ENCODE measurements at places on chromosomes 16 and 17. TPM values are rescaled to one million over a fixed set of nuclear protein-coding genes. Genes with fewer than 3 reads are reported as not detected.

DNA sequence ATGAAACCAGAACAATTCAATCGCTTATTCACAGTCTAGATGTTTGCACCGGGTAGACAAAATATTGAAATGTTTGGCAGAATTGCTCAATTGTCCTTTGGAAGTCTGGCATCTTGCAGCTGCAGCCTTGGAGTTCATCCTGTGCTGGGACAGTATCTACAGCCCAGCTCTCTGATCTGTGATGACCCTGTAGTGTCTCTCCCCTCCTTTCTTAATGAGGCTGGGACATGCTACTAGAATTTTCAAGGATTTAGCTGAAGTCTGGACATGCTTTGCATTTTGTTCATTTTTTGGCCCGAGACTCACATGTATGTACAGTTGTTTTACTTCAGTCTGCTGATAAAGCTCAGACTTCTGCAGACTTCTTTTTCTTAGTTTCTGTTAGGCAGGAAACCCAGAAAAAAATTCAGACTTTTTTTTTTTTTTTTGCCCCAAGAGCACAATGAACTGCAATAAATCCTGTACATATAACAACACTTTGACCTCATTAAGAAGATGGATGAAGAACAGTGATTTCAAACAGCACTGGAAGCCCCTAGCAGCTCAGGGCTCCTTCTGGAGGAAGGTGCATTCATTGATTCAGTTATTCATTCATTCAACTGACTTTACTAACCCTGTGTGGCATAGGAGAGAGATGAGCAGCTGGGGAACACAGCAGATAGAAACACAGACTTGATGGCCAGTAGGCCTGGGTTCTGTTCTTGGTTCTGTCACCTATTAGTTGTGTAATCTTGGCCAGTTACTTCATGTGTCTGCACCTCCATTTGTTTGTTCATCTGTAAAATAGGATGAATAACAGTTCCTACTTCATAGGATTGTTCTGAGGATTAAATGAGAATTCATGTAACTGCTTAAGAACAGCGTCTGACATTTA is 210.0 kb downstream of the MAP2K4 start:
- DNase-seq, result no peak

DNA sequence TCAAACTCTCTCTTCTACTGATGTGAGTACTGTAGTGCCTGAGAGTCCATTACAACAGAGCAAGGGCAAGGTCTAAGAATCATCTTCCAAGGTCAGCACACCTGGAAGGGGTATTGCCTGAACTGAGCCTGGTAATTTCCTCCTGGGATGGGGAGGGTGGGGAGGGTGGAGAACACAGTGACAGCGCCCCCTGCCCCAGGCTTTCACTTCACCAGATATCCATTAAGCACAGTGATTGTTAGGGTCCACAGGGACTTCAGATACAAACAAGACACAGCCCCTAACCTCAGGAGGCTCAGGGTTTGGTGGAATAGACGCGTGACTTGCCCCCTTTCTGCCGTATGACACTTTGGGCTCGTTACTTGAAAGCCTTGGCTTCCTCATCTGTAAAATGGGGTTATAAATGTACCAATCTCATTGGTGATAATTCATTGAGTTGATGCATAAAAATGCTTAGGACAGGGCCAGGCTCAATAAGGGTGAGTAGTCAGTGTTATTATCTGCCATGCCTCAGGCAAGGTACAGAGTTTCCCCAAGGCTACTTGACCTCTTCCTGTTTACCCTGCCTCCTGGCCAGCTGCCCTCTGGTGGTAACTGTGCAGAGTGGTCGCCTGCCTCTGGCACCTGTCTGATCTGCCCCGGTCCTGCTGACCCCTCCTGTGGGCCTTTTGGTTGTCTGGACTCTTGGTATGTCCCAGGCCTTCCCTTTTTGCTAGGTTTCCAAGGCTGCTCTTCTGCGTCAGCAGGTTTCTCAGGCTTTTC is 13.1 kb upstream of the BRD7 start:
- no peak for DNase-seq

- DNase-seq, result no peak
Measured at GRCh38 chr16:78230832-78231231, 131.4 kb downstream of the WWOX start.

GRCh38 chr17:63492940-63493339 is 16.1 kb downstream of the ACE start:
- no peak for DNase-seq

DNA sequence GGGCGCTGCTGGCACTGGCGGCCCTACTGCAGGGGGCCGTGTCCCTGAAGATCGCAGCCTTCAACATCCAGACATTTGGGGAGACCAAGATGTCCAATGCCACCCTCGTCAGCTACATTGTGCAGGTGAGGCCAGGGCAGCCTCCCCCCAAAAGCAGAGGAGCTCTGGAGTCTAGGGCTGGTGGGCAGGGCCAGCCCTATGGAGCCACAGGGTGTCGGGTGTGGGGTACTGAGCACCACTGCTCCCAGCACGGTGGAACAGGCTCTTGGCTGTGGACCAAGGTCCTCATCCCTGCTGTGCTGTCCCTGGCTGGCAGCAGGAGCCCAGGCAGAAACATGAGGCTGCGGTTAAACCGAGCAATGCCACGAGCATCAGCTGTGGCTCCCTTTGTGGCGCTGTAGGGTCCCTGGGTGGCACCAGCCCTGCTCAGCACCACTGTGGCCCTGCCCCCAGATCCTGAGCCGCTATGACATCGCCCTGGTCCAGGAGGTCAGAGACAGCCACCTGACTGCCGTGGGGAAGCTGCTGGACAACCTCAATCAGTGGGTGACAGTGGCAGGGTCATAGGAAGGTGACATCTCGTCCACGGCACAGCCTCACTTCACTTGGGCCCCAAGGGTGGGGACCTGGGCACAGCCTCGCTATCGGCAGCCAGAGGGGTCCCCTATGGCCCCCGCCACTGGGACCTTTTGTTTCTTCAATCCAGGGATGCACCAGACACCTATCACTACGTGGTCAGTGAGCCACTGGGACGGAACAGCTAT is 1.1 kb downstream of the DNASE1 start:
- no peak for DNase-seq

GRCh38 chr17:81166033-81166492 is at the start of gene AATK:
AATK (minus strand) TSS chr17:81166221; CDS start chr17:81165992, 229 bp downstream.
- no peak for DNase-seq

- no peak for DNase-seq
Measured at GRCh38 chr17:1939981-1940809, 84.9 kb downstream of the RTN4RL1 start.

DNA sequence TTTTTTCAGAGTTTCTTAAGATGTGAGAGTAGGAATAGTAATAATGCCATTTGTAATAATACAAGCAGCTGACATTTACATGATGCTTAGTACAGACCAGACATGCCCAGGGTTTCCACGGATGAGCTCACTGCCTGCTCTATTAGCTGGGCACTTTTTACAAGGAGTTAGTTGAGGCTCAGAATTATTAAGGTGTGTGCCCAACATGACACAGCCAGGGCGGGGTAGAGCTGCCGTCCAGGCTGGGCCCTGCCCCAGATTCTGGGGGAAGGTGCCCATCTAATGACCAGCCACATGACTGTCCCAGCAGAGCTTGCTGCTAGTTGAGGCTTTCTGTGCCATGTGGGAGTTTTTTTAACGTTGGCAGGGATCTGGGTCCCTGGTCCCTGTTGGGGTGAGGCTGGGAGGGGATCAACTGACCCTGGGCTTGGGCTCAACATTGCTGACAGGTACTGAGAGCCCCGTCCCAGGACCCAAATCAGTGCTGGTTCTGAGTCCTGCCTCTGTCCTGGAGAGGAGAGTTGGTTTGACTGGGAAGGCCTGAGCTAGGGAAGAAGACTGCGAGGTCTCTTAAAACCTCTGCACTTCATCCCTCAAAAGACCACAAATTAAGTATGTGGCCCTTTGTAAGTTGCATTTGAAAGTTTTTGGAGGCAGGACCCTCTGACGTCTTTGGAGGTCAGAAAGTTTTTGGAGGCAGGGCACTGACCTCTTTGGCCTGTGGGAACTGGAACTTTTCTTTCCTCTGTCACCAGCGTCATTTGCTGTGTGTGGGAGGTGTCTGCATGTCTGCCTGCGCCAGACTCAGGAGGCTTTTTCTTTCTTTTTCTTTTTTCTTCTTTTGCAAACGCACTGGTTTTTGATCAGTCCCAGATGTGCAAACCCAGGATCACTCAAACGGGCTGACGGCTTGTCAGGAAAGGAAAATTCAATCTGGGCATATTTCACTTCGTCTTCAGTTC is 2.2 kb downstream of the CRISPLD2 start:
- DNase-seq, result no peak

DNA sequence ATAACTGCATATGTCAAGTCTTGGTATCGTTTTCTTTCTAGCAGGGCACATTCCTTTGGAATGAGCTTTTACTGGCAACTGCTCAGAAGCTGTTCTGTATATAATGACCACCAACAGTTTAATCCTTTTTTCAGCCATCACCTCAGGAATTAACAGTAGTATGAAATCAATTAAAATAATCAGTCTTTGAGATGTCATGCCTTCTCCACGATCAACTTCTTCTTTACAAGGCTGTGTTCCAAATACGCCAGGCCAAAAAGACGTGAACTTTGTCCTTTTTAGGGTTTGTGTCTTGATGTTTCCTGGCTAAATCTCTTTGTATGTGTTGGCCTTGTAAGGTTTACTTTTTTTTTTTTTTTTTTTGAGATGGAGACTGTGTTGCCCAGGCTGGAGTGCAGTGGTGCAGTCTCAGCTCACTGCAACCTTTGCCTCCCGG is 54.9 kb downstream of the ABCC1 start:
- no peak for DNase-seq

DNA sequence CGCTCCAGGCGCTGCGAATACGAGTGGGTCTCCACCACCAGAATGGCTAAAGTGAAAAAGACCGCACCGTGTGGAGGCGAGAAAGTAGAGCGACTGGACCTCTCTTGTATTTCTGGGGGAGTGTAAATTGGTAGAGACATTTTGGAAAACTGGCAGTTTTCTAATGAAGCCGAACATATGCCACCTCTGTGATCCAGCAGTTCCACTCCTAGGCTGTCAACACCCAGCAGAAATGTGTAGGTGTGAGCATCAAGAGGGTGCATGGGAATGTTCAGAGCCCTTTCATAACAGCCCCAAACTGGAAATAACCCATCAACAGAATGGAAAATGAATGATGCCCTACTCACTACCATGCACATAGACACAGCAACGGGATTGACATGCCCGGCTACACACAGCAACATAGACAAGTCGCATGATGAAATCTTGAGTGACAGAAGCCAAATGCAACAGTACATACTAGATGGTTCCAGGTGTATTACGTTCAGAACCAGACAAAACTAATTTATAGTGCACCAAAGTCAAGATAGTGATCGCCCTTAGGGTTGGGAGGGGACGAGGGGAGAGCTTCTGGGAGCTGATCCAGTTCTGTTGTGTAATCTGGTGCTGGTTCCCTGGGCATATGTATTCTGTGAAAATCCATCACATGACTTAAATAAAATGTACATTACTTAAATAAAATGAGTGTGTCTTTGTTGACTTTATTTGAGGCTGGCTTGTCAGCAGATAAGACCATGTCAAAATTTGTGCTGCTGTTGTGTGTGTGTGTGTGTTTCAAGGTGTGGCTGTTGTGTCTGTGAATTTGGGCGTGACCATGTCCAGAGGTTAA is 877 bp upstream of the BCL7C start:
- no peak for DNase-seq

DNA sequence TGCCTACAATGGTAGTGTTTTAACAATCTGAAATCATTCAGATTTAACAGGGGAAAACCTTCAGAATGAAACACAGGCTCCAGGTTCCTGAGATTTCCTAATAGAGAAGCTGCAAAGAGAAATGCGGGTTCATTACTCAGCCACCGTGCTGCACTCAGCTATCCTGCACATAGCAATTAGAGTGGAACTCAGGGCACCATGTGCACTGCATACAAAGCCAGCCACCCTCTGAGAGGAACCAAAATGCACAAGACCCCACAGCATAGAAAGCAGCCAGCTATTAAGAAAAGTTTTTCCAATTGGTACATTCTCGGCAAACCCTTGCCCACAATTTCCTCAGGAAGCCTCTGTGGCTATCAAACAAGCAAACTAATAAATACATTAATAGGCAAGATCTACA is 37.4 kb downstream of the TOM1L2 start:
- DNase-seq, result no peak

GRCh38 chr17:35536664-35537171 is 760 bp downstream of the SLFN12L start:
- DNase-seq, result no peak

DNA sequence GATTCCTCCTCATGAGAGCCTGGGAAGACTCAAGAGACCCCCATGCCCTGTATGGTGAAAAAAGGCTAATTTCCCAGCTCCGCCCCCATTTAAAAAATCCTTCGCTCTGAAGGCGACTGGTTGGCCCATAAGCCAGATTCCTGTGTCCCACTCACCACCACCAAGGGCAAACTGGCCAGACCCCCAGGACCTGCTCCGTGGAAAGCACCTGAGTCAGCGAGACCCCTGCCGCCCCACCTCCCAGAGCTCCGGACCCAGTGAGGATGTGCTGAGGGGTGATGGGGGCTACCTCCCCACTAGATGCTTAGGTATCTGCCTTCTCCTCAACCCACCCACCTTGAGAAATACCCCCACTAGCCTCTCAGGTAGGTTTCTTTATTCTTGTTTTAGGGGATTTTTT is 42.2 kb downstream of the RBFOX3 start:
- DNase-seq, result no peak

DNA sequence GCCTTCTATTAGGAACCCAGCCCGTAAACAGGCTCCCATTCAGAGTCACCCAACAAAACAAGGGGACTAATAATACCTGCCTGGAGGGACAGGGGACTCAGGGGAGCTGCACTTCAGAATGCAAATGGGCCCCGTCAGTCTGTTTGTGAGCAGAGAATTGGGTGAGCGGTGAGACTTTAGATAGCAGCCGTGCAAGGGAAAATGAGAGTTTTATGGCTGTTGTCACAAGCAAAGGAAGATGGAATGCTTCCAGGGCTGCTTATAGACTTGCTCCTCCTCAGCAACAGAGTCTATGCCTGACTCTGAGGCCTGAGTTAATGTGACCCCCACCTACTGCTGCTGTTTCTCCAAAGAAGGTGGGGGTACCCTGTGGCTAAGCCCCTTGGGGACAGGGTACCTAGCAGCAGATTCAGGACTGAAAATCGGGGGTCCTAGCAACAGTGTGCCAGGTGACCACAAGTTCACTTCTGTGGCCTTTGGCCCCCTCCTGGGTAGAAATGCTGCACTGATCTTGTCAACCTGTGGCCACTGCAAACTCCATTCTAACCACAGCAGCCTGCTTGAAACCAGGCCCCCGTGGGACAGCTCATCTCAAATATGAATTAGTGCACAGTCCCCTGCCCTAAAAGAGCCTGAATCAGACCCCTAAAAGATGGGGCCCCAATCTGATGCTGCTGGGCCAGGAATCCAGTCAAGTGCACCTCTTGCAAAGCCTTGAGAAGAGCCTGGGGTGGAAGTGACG is 126.4 kb downstream of the C16orf78 start:
- no peak for DNase-seq

GRCh38 chr17:62625870-62626200 is 1.6 kb upstream of the MRC2 start:
- DNase-seq, result no peak

- no peak for DNase-seq
Measured at GRCh38 chr17:32285306-32285705, 19.7 kb downstream of the RHBDL3 start.

GRCh38 chr17:19539040-19539399 is 5.4 kb downstream of the SLC47A1 start:
- DNase-seq, result no peak

Gene TRPV3
- total RNA-seq, result not detected

Gene FBXL16
- total RNA-seq, result 0.20 TPM

Gene BRIP1
- total RNA-seq, result 7.1 TPM

Gene C16orf46
- 0.35 TPM for total RNA-seq

Gene C1QL1
- total RNA-seq, result 0.20 TPM

Gene KRTAP3-2
- not detected for total RNA-seq

Gene NLE1
- 23.5 TPM for total RNA-seq

Gene DHODH
- total RNA-seq, result 6.9 TPM

Gene GUCY2D
- not detected for total RNA-seq

Gene KRT25
- total RNA-seq, result not detected

Gene CCL1
- not detected for total RNA-seq

Gene TBC1D3E
- total RNA-seq, result not detected

All from pulmonary artery endothelial cell (primary cell).